Dermis microvascular lymphatic vessel endothelial cell (primary cell): ENCODE measurements at places on chromosomes 1 and 21. TPM values are rescaled to one million over a fixed set of nuclear protein-coding genes. Genes with fewer than 3 reads are reported as not detected.

DNA sequence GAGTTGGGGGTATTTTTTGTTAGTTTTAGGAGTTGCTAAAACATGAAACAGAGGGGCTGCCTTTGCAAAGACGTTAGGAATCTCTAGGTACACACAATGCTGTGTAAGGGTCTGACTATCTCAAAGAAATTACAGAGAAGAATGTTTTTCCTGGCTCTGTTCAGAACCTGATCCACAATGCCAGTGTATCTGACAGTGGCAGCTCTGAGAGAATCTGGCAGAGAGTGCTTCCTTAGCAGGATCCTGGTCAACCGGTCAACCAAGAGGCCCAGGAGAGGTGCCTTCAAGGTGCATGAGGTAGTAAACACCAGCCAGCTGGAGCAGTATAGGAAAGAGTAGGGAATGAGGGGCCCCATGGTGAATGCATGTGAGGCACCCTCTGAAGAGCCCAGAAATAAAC lies 40.9 kb upstream of the RGS1 start:
- DNase-seq = no peak

DNA sequence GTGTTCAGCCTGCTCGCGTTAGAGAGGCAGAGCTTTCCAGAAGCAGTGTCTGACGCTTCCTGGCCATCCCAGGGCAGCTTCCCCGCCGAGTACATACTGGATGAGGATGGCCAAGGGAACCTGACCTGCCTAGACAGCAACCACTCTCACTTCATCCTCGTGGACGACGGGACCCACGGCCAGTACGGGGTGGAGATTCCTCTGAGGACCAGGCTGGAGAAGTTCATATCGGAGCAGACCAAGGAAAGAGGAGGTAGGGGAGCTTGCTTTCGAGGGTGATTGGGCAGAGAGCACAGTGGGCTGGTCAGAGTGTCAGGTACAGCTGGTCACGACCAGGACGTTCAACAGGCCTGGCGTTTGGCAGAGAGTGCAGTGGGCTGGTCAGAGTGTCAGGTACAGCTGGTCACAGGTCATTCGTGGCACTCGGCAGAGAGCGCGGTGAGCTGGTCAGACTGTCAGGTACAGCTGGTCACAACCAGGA lies 22.4 kb downstream of the TRPM2 start:
- DNase-seq = no peak

DNA sequence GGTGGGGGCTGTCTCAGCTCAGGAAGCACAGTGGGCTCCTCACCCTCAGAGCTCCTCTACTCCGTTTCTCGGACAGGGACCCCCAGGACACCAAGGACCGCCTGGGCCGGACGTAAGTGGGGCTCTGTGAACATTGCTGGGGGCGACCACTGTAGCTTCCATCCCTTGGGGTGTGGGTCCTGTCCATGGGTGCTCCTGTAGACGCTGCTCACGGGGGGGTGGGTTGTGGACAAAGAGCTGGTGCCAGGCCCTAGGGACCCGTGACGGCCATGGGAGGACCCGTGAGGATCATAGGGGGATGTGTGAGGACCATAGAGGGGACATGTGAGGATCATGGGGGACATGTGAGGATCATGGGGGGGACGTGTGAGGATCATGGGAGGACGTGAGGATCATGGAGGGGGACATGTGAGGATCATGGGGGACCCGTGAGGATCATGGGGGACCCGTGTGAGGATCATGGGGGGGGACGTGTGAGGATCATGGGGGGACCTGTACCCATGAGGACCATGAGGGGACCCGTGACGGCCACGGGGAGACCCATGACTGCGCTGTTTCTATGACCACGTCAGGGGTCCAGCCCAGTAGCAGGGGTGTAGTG lies 18.1 kb downstream of the COL6A1 start:
- no peak for DNase-seq

- peak; percentile 78 for DNase-seq
Measured at GRCh38 chr1:212485913-212486618, 53.3 kb downstream of the NENF start.

- no peak for DNase-seq
Measured at GRCh38 chr1:204980840-204981405, 62.1 kb upstream of the CNTN2 start.

GRCh38 chr21:36889401-36889800 lies 77.1 kb downstream of the HLCS start:
- peak; percentile 4 for DNase-seq

Gene TTC24
- total RNA-seq = not detected in 2 replicates

Gene NT5C1A
- total RNA-seq = not detected in 2 replicates

Gene OR14K1
- not detected in 2 replicates for total RNA-seq

Gene CD84
- not detected in 2 replicates for total RNA-seq

DNA sequence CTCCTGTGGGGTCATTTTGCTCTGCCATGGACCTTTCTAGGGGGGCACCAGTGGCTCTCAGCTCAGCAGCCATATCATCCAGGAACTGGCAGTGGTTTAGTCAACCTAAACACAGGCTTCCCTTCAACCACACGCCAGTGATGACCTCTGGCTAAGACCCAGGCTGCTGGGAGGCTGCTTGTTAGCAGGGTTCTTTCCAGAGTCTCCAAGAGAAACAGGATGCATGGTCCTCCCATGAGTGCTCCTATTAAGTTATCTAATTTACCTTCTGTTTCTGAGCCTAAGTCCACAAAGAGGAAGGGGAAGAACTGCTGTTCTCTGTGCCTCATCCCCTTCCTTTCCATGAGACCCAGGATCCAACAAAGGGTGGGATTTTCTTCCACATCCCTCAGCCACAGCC lies 137.3 kb upstream of the PLXNA2 start:
- no peak for DNase-seq

Gene UMODL1
- total RNA-seq = not detected in 2 replicates

- no peak for DNase-seq
Measured at GRCh38 chr1:17109892-17110554, 9.2 kb downstream of the PADI2 start.

GRCh38 chr1:109556563-109556962 lies 8.1 kb downstream of the GNAI3 start:
- no peak for DNase-seq

DNA sequence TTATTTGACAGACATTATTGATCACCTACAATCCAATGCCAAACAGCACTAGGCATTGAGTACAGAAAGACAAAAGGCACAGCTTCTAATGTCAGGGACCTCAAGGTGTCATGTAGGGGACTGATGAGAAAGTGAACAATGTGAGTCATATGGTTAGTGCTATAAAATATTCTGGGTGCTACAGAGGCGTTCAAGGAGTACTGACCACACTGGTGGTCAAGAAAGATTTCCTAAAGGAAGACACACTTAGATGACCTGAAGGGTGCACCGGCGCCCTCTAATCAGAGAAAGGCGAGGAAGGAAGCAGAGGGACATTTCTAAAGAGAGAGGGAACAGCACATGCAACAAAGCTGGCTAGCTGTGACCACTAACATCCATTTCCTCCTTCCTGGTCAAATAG lies 64.9 kb upstream of the F3 start:
- no peak for DNase-seq

Gene SYT14
- total RNA-seq = 0.13 TPM in 2 replicates

DNA sequence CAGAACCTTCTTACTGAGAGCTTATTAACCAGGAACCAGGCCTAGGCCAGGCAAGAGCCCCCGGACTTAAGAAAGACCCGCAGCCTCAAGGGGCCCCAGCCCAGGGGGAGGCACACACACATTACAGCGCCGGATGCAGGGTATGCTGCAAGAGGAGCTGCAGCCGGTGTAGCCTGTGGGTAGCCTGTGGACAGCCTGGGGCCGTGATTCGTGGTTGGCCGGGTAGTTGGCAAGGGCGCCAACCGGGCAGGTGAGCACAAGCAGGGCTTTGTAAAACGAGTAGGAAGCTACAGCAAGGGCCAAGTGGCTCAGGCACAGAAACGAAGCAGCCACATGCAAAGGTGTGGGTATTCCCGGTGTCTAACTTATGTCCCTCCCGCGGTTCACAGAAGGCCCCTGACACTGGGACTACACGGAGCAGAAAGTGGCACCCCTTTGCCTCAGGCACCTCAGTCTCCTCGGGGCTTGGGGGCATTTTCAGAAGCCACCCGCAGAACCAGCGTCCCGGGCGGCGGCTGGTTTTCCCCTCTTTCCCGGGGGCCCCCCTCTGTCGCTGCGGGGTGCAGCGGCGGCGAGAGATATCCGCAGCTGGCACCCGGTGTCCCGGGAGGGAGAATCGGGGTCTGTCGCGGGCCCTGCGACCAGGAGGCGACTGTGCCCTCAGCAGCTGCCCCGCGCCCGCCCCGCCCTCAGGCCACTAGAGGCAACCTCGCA lies 40.8 kb downstream of the KIAA1614 start:
- DNase-seq = no peak

Gene WNT4
- 0.39 and 1.1 TPM in 2 replicates for total RNA-seq

DNA sequence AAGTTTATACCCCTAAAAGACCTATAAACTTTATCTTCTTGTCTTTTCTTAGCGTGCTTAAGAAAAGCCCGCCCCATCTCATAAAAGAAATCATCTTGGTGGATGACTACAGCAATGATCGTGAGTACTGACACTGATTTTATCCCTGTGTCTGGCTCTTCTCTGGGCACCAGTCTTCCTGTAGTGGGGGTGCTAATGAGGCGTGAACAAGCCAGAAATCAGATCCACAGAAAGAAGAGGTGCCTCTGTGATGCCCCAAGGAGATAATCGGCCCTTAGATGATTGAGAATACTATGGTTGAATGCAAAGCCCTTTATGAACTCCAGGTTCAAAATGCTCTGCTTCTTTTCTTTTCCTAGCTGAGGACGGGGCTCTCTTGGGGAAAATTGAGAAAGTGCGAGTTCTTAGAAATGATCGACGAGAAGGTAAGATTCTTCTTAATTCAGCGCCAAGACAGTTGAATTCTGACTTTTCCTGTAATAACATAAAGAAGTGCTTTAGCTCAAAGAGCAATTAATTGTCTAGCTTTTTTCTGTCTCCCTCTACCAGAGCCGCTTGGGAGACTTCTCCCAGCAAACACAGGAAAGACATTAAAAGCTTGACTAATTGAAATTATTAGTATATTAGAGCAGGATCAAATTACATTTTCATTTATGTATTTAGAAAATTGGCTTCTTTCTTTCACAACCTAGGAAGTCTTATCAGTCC lies 169.4 kb downstream of the GALNT2 start:
- DNase-seq = no peak

DNA sequence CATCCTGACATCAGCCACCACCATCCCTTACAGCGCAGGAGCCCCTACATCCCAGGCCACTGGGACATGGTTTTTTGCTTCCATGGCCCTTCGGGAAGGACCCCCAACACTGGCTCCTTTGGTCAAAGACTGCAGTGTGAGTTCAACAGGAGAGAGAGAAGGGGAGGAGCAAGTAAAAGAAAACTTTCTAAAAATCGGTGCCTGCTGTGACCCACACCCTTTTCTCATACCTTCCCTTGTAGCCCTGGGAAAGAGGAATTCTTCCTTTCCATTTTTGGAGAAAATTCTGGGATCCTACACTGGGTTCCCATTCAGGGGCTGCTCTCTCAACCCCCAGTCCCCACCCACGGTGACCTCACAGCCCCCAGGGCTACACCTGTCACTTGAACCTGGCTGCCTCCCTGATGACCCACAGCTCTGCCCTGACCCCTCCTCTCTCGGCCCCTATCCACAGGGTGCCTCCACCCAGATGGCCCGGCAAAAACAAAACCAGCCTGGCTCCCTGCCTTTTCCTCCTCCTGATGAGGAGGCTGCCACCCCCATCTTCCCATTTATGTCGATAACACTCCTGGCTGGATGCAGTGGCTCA lies 7.6 kb downstream of the PADI4 start:
- no peak for DNase-seq

Gene NBPF6
- not detected in 2 replicates for total RNA-seq

DNA sequence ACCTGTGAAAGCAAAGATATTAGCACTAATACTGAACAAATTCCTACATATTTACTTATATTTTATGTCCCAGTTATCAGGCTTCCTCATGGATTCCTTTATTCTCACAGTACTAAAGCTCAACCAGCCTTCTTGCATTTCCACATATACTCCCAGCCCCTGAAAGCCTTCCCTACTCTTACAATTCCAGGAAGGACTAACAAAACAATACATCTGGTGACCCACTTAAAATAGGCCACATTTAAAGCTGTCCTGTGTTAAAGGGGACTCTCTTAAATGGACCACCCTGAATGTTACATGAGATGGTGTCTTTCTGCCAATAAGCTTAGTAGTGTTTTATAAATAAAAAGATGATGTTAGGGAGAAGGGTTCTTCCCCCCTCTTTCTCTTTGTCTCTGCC lies 54.4 kb downstream of the NTMT2 start:
- no peak for DNase-seq

DNA sequence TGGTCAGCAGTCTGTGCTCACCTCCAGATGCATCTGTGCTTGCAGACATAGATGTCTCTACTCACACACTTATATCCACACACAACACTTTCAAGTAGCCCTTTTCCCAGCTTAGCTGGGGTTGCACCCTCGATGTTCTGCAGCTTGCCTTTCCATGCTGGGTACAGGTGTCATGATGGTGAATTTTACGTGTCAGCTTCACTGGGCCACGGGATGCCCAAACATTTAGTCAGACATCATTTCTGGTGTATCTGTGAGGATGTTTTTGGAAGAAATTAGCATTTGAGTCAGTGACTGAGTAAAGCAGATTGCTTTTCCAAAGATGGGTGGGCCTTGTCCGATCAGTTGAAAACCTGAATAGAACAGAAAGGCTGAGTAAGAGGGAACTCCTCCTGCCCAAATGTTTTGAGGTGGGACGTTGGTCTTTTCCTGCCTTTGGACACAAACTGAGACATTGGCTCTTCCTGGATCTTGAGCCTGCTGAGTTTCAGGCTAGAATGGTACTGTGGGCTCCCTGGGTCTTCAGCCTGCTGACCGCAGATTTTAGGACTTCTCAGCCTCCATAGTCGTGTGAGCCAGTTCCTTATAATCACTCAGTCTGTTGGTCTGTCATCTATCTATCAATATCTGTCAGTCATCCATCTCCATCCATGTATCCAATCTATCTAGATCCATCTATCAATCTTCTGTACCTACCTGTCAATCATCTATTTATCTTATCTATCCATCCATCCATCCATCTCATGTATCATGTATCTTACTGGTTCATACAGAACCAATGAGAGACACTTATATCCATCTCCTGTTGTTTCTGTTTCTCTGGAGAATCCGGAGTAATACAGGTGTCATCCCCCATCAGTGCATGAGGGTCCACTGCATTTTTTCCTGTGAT lies 12.7 kb upstream of the OBSCN start:
- DNase-seq = no peak

DNA sequence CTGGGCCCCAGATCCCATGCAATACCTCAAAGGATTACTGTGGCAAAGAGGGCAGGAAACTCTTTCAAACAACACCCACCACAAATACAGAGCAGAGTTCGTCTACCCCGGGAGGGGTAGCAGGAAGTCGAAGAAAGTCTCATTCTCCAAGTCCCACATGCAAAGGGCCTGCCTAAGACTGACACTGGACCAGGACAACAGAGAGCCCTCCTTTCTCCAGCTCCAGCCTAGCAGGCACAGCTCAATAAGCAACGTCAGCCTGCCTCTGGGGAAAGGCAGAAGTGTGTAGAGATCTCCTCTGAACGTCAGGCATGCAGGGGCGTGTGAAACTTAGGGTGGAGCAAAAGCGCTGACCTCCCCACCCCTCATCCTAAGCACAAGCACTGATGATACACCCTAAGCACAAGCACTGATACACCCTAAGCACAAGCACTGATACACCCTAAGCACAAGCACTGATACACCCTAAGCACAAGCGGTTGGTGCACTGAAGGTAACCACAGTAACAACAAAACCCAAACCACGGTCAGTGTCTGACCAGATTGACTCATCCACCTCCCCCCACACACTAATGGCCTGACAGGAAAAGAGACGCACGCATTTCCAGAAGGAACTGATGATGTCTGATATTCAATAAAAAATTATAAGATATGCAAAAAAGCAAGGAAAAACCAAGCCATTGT lies 1.3 kb downstream of the KRTAP12-3 start:
- DNase-seq = no peak

Gene SPAG17
- not detected in 2 replicates for total RNA-seq
